ENCODE measurements at places on chromosomes 11 and 22.

DNA sequence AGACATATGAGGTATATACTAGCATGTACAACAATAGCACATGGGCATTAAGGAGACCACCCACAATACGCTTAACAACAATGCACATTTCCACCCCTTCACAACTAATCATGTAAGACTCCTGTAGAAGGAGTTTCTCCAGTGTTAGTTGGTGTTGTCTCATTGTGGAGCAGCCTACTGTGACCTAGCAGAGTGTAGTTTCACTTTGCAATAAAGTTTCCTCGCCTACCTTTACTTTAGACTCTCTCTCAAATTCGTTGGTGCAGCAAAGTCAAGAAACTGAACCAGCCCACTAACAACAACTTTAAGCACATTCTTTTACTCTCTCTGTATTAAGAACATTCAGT is 863.6 kb downstream of the FAM181B start:
- DNase-seq: no peak

DNA sequence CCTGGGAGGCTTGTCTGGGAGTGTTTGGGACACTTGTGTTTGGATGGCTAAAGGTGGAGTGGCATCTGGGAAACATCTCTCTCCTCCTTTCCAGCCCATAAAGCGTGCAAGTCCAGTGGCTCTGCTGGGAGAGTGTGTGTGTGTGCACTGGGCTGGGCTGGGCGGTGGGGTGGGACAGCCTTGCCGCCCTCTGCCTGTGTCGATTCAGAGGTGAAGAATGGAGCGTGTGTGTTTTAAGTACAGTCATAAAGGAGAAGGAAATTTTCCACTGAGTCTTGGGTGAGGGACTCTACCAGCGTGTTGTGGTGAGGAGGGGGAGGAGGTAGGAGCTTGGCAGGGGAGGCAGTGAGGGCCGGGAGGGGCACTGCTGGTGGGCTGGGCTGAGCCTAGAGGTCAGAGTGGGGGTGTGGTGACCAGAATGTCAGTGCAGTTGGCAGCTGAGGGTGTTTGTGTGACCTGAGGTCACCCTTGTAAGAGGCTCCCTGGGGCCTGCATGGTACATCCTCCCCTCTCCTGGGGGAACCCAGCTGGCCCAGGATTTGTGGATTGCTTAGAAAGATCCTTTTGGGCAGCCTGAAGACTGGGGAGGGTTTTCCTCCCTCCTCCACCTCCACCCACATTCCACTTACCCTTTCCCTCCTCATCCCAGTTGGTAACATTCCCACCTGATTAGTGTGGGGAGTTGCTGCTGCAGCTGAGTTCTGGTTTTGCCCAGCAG is 1.7 kb downstream of the TIMP3 start:
- DNase-seq: peak; percentile 82

GRCh38 chr11:39247570-39248137 is 2211.8 kb downstream of the LRRC4C start:
- peak; percentile 20 for DNase-seq

GRCh38 chr11:69260622-69261021 is 33.3 kb upstream of the MYEOV start:
- no peak for DNase-seq

DNA sequence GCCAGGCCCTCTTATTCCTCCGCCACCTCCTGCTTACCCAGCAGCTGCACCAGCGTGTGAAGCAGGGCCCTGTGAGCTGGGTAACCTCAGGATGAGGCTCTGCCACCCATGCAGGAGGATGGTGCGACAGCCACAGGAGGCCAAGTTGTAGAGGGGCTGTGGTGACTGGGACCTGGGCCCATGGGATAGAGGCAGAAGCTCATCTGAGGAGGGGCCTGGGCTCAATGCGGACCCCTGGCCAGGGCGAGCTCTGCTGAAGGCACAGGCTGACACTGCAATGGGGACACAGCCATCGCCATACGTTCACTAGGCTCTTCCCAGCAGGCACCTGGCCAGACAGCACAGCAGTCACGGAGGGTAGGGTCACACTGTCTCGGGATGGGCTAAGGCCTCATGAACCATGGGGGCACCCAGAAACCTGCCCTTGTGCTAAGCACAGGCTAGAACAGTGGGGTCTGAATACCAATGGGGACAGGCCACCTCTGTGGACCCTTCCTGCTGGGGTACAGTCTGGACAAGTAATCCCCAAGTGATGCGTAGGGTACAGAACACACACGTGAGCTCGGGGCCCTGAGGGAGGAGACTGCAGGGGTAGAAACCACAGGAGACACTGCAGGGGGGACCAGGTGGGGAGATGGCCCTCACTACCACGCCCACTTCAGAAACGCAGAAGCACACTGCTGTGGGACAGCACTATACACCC is 35.3 kb downstream of the GNB1L start:
- DNase-seq: no peak

DNA sequence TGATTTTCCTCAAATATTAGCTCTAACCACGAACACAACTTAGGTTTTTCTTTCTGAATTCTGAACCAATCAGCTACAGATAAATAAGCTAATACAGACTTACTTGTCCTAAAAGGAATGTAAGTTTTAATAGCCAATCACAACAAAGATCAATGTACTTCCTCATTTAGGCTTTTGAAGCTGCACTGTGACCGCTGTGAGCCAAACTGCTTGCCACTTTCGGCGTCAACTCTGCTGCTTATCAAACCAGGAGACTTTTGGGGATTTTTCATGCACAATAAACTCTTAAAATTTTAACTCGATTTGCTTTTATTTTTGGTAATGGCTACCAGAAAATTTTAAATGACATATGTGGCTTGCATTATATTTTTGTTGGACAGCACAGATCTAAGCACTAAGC is 92.5 kb downstream of the TMPRSS5 start:
- DNase-seq: no peak

DNA sequence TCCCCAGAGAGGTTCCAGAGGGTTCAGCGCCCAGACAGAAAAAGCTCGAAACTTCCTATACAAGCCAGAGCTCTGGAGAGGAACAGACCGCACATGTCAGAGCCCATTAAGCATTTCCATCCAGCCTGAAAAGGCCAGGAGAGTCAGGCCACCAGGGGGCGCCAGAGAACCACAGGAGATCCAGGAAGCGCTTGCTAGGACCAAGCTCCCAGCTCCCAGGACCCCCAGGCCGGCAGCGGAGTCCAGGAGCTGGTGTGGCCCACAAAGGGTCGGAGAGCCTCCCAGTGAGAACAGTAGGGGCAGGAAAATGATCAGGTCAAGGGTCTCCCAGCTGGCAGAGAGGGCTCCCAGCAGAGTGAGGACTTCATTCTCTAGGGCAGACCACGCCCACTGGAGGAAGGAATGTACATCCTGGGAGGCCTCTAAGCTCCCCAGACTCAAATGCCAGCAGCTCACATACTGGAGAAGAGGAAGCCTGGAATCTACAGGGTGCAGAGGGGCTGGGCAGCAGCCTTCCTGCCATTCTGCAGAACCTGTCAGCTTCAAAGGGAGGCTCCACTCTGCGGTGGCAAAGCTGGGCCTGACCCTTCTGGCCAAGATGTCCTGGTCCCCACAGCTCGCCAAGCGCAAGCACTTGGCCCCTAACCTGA is 2.1 kb upstream of the MEI1 start:
- peak; percentile 87 for DNase-seq

DNA sequence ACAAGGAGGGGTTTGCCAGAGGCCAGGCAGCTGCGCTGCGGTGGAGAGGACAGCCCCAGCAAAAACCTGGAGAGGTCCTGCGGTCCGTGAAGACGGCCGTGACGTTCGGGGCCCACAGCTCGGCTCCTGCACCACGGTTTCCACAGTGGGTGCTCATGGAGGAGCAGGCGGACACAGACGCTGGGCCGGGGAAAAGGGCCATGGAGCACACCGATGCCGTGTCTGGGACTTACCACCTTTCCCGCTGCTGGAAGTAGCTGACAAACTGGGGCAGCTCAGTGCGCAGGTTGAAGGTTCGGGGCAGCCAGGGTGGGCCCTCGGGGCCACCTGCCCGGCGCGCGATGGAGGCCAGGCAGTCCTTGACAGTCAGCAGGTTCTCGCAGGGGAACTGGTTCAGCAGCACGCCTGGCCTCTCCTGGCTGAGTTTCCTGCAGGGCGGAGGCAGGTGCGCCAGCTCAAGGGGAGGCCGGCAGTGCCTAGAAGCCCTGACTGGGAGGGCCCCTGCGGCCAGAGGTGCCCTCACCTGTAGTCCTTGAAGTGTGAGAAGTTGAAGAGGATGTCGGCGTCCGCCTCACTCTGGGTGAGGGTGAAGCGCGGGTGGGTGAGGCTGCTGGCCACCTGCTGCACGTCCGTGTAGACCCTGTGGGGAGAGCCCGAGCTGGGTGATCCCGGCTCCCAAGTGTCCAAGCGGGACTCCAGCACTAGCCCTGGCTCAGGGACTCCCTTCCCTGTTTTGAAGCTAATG is 12.8 kb downstream of the TTLL12 start:
- DNase-seq: no peak

GRCh38 chr11:63920126-63920938 is 3.4 kb upstream of the RCOR2 start:
- DNase-seq: no peak

DNA sequence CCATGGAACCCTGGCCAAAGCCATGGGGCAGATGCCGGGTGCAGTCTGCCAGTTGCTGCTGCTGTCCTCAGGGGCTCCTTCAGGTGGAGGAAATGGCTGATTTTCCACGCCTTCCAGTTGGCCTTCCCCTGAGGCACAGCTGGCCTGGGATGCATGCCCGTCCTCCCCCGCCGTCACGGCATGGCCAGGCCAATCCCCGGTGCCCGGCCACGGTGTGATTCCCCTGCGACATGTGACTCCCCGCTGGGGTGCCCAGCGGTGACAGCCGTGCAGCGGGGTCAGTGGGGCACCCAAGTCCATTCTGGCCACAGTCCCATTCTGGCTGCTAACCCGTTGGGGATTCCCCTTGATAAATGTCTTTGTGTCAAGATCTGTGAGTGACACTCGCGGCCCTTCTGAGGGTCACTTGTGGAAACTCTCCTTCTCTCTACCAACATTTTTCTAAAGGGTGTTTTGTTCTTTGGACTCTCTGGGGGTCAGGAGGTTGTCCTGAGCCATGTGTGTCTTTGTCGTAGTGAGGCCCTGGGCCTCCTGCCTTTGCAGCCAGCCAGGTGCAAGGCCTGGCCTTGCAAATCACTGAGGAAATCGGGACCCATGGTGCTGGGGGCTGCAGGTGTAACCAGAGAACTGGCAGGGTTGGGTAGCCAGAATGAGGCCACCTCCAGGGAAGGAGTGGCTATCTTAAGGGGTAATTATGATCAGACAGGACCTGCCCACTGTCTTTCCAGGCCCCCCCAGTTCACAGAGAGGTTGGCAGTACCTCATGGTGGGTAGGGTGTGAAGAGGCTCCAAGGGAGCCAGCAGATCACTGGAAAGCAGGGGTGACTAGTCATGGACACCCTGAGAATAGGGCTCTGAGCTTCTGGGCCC is 37.1 kb downstream of the KCNQ1OT1 start:
- DNase-seq: no peak

GRCh38 chr11:67279589-67280340 is 9.3 kb upstream of the ANKRD13D start:
- no peak for DNase-seq

- DNase-seq: no peak
Measured at GRCh38 chr11:93694557-93694956, 33.1 kb downstream of the CEP295 start.

DNA sequence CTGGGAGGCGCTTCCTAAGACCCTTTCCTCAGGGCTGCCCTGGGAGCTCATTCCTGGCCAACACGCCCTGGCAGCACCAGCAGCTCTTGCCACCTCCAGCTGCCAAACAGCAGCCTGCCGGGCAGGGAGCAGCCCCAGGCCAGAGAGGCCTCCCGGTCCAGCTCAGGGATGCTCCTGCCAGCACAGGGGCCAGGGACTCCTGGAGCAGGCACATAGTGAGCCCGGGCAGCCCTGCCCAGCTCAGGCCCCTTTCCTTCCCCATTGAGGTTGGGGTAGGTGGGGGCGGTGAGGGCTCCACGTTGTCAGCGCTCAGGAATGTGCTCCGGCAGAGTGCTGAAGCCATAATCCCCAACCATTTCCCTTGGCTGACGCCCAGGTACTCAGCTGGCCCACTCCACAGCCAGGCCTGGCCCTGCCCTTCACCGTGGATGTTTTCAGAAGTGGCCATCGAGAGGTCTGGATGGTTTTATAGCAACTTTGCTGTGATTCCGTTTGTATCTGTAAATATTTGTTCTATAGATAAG is 7.6 kb downstream of the SLC39A13 start:
- DNase-seq: peak; percentile 83

GRCh38 chr11:16091862-16092261 is 264.5 kb downstream of the SOX6 start:
- DNase-seq: peak; percentile 2

DNA sequence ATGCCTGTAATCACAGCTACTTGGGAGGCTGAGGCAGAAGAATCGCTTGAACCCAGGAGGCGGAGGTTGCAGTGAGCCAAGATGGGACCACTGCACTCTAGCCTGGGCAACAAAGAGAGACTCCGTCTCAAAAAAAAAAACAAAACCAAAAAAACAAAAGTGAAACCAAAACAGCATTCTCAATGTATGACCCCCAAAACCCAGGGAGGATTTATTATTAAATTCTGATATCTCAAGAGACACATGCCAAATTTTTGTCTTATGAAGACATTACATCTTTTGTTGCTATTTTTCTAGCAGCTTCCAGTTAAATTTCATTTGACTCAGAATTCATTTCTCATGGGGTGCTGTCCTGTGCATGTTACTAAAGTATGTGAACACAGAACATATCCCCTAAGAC is 3.0 kb upstream of the YPEL4 start:
- DNase-seq: no peak

- DNase-seq: no peak
Measured at GRCh38 chr11:3359092-3359824, 19.7 kb downstream of the ZNF195 start.

- DNase-seq: no peak
Measured at GRCh38 chr11:29802522-29802921, 214.3 kb downstream of the KCNA4 start.

DNA sequence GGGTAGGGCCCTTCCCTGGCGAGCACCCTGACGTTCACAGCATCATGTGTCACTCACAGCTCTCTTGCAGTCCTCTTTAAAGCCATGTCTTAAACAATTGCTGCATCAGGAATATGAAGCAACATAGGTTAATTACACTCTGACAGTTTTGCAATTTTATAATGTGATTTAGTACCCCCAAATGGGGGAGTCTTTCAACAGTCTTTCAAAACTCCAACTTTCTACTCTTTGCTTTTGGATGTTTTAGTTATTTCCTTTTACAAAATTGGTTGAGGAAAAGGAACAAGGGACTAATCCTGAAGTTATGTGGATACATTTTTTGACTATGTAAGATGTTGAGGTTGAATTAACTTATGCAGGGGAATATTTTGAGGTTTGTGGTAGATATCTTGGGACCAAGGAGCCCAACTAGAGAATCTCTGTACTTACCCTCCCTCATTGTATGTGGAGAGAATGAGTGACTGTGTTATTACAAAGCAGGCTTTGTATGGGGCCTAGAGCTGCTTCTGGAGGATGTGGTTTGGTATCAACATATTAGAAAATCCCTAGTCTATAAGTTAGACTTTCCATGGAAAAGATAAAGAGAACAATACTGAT is at the start of gene MMP8:
TSS of gene MMP8 (minus strand) at position 51 of the 597 bp plus-strand sequence. CDS start 99 bp downstream, outside the sequence.
- DNase-seq: no peak

- no peak for DNase-seq
Measured at GRCh38 chr11:60502221-60502775, 9.7 kb downstream of the MS4A12 start.

- DNase-seq: no peak
Measured at GRCh38 chr11:3833449-3833848, 7.3 kb downstream of the RHOG start.
